ENCODE measurements at places on chromosomes 11 and 22.

DNA sequence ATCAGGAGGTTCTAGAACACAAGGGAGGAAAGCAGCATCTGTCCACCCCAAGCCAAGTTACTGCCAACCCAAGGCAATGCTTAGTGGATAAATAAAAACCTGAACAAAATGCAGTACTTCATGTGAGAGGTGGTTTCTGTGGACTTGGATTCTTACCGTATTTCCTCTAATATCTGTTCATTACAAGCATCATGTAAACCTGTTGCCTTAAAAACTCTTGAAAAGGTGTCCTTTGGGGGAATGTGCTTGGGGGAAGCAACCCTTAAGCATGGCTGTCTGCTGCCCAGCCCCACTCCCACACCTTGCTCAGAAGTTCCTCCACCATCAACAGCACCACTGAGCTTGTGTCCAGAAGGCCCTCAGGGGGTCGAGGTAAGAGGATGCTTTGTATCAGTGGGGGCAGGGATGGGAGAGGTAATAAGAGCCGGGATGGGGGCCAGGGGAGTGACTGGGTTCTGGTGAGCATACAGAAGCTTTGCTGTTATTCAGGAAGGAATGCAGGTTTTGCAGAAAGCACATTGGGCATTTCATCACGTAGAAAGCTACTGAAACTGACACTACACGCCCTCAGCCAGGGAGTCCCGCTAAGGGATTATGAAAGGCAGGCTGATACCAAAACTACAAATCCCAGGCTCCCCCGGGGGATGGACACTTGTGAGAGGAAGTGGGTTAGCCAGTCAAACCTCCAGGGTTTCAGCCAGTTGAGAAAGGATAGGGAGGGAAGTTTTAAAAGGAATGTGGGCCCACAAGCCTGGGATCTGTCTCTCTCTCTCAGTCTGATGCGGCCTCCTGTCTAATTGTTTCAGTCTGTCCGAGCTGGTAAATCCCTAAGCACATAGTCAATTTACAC is 52.0 kb downstream of the KCNJ1 start:
- DNase-seq = no peak

GRCh38 chr11:8732748-8733241 is 50.2 kb downstream of the RPL27A start:
- DNase-seq = no peak

DNA sequence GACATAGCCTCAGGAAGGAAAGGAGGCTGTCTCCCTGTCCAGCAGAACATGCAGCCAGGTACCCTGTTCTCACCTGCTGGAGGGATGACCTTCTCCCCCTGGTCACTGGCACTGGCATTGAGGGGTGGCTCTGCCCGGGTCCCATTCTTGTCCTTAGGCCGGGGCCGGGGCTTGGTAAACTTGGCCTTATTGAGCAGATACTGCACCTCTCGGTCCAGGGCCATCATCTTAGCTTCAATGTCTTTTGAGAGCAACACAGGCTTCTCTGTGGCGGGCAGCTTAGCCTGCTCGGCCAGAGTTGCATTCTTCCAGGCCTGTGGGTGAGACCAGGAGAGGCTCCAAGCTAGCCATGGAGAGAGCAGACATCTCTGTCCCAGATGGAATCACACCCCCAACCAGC is 10.5 kb downstream of the HYOU1 start:
- DNase-seq = no peak

DNA sequence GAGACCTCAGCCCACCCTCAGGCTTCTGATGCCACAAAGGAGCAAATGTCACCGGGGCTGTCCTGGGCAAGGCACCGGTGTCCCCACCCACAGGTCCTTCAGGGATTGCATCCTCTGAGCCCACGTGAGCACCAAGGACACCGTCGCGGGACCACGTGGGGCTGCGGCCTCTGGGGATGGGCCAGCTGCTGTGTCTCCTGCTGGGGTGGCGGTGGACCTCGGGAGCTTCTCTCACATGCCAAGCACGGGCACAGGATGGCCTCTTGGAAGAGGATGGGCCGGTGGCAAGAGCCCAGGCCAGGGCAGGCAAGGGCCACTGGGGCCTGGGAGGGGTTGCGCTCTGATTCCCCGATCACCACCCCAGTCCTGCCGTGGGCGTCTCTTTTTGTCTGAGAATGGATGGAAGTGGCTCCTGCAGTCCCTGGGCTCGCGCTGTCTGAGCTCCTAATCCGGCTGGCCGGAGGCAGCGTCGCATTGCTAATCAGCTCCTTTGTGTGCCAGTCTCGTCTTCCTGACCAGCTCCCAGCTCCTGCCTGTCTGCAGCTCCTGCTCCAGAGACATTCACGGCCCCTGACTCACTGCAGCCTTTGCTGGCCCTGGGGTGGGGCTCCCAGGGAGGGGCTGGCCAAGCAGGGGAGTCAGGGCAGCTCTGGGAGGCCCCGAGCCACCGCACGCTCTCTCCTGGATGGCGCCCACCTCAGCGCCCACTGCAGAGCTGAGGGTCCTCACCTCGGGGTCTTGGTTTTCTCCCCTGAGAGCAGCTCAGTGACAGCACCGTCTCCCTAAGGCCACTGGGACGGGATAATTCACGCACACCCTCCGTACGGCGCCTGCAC is 146.7 kb downstream of the CTTN start:
- no peak for DNase-seq

DNA sequence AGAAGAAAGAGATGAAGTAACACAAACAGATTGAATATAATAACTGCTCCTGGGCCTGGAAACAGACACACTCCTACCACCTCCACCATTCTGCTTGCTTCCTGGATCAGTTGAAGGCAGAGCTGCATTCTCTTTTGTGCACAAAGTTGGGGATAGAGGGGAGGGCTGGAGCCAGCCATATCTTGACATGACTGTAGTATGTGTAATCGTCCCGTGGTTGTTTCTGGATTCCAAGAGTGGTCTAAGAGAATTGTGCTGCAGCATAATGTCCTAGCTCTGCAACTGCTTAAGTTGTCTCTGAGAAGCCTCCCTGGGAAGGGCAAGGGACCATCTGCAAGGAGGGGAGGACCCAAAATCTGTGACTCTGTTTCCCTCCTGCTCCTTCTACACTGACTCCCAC is 3.2 kb downstream of the CRY2 start:
- DNase-seq = no peak

- DNase-seq = no peak
Measured at GRCh38 chr11:25920356-25920755, 411.6 kb upstream of the ANO3 start.

DNA sequence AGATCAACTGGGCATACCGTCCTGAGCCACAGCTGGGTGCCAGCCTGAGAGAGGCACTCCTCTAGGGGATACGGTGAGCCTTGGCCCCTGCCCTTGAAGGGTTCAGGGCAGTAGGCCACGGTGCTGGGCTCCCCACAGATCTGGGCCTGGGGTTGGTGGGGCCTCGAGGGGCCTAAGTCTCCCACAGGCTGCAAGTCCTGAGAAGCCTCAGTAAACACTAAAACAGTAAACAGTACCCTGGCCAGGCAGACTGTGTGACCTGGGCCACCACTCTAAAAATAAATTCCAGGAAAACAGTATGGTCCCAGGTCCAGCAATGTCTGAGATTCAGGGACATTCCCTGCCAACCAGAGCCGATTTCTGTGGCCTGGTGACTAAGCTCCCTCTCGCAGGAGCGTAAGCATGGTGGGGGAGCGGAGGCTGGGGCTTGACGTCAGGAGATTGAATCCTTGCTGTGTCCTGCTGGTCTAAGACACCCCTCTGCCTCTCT is 2.3 kb upstream of the RHOD start:
- no peak for DNase-seq

DNA sequence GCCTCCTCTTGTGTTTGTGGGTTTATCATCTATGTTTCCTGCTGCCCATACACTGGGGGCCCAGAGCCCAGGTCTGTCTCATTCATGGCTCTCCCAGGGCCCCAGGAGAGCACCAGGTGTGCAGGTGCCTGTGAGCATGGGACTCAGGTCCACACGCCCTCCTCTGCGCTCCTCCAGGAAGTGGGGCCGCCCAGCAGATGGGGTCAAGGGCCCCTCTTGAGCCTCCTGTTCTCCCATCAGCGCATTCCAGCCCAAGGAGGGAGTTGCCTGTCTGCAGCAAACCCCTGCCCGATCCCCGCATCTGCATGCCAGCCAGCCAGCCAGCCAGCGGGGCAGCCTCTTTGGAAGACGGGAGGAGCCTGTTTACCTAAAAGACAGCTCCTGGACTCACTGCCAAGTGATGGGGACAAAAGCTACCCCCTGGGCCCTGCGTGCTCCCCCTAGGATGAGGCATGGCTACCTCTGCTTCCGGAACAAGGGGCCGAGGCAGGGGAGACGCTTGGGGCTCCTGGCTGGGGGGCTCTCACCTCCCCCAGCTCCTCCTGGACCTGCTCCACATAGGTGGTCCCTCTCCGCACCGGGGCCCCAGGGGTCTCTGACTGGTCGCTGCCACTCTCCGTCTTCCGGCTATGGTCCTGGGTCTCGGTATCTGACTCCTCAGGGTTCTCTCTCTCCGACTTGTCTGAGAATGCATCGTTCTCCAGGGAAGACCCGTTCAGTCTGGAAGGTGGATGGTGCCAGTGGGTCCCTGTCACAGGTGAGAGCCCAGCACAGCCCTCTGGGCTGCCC is 49.7 kb upstream of the CARS1 start:
- no peak for DNase-seq

- no peak for DNase-seq
Measured at GRCh38 chr11:121950160-121950559, 165.9 kb downstream of the BLID start.

DNA sequence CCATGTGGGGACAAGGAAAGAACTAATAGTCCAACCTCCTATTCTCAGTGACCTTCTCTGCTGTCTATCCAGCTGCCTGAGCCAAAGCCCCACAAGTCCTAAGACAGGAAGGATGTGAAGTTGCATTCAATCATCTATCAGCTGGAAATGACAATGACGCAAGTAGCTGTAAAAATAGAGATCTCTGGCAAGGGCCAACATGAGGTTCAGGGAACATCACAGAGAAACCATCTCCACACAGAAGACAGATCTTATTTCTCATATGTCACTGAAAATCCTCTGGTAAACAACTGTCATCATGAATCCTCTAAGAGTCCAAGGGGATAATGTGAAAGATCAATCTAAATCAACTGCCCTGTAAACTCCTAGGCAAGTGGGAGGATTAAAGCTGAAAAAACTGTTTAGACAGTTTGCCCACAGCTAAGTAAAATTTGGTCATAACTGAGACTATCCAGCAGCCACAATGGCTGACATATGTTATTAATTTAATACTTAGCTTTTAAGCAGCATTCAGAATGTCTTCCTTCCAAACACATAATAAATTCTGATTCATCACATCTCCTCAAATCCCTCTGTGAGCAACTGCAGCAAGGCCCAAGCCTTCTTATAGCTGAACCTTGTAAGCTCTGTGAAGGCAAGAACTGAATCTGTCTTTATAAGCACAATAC is 52.1 kb downstream of the ALG9 start:
- DNase-seq = no peak

- DNase-seq = peak; percentile 50
Measured at GRCh38 chr11:12224537-12224893, 114.1 kb downstream of the MICAL2 start.

- DNase-seq = no peak
Measured at GRCh38 chr11:67604815-67605214, 1.9 kb upstream of the NDUFV1 start.

DNA sequence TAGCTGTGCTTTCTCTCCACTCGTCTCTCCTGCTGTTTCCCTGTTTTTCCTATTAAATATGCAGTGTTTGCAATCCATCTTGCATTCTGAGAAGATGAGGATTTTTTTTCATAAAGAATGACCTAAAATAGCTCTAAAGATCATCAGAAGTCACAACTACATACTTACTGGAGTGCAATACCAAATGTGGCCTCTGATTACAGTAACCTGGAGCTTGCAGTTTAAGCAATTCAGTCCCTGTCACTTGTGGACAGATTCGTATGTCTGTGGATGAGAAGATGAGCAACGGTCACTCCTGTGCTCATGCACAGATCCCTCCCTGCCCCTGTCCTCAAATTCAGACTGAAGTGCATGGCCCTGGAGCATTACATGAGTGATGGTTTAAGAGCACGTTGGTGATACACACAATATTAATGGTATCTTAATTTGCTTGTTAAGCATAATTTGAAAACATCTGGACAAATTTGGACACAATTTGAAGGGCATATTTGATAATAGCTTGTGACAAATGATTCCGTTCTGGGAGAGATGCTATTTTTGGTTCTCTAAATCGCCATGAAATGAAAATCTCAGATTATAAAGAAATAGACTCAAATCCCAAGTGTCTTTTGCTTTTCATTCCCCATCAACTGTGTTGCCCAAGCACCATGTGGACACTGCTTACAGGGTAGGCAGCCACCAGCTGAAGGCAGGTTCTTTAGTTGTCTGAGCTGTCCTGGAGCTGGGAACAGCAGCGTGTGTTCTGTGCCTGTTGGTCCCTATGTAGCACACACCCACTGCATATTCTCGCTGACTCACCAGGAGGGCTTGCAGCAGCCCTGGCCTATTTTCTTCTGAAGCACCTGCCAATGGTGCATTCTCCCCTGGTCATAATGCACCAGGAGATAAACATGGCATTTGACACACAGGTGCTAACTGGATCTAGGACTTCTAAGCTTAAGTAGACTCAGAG is 32.6 kb upstream of the PRAME start:
- no peak for DNase-seq

DNA sequence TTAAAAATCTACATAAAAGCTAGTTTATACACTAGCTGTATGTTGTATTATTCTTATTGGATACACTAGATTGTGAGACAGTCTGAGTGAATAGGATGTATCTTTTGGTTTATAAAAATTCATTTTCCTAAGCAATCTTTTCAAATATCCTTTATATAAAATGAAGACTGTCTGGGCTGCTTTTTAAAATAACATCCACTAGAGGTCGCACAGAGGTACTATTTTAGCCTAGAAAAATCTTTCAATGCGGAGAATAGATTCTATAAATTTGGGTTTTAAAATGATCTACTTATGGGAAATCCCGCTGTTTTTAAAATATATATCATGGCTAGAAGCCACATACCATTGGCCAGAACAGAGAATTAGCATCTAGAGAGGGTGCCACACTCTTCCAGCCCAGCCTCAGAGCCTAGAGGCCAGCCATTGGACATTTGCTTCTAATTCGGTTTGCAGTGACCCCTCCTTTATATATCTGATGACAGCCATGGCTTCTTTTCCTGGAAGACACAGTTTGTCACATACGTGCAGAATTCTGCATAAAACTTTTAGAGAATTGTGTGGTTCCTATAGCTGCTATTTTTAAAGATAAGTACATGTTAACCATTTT is 7.3 kb downstream of the C11orf97 start:
- no peak for DNase-seq

GRCh38 chr11:132658696-132659095 is 873.6 kb downstream of the OPCML start:
- DNase-seq = no peak

DNA sequence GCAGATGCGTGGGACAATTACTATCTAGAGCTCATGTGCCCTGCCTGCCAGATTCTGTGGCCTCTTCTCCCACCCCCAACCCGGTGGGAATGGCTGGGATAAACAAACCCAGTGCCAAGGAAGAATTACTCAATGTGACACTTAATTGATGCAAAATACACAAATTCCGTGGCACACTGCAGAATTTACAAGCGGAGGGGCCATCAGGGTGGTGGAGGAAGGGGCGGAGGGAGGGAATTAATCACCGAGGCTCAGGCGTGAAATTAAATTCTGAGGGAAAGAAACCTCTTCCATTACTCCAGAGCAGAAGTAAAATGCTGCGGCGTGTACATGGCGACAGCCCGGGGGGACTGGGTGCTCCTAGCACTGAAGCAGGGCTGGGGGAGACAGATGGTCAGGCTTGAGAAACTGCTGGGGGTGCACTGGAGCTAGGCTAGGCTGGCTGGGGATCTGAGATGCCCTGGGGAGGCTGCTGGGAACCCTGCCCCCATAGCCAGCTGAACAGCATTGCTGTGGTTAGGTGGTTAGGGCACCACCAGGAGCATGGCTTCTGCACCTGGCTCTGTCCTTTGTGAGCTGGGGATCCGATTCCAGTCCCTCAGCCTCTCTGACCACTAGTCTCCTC is 200.6 kb downstream of the CEP164 start:
- no peak for DNase-seq

- DNase-seq = no peak
Measured at GRCh38 chr22:29483254-29483653, 3.2 kb downstream of the NEFH start.

All from stimulated activated CD4-positive, alpha-beta T cell treated with anti-CD3 and anti-CD28 coated beads, Interleukin-1b, Interleukin-23, amount 100 ng/mL, for 1 hour (primary cell).